GM06990 (cell line): ENCODE measurements at places on chromosomes 4 and X.

DNA sequence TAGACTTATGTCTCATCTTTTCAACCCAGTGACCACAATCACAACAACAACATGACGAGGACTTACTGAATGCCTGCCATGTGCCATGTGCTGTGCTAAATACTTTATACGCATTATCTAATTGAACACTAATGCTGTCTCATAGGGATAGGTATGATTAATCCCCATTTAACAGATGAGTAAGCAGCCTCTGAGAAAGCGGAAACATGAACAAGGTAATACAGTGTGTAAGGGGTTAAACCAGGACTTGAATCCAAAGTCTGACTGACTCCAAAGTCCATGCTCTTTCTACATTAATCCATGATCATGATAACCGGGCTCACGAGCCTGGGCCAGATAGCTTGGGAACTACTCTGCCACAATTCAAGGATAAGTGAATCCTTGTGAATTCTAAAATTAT lies 105.3 kb upstream of the MBNL3 start:
- no peak for DNase-seq

- no peak for DNase-seq
Measured at GRCh38 chr4:38614231-38614630, 49.8 kb upstream of the KLF3 start.

DNA sequence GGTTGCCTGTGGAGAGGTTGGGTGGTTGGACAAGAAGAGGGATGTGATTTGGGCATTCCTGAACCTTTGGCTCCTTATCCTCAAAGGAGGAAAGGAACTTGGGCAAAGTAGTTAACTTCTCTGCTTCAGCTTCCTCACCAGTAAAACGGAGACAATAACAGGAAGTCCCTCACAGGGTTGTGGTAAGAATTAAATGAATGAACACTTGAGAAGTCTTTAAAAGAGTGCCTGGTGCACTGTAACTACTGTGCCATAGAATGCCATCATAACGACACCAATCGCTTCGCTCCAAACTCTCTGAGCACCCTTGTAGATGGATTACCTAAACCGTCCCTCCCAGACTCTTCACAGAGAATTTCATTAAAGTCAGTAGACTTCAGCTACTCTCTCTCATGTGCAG lies 10.5 kb downstream of the ZCCHC18 start:
- no peak for DNase-seq

GRCh38 chrX:24494647-24495075 lies 29.6 kb downstream of the PDK3 start:
- DNase-seq = no peak

DNA sequence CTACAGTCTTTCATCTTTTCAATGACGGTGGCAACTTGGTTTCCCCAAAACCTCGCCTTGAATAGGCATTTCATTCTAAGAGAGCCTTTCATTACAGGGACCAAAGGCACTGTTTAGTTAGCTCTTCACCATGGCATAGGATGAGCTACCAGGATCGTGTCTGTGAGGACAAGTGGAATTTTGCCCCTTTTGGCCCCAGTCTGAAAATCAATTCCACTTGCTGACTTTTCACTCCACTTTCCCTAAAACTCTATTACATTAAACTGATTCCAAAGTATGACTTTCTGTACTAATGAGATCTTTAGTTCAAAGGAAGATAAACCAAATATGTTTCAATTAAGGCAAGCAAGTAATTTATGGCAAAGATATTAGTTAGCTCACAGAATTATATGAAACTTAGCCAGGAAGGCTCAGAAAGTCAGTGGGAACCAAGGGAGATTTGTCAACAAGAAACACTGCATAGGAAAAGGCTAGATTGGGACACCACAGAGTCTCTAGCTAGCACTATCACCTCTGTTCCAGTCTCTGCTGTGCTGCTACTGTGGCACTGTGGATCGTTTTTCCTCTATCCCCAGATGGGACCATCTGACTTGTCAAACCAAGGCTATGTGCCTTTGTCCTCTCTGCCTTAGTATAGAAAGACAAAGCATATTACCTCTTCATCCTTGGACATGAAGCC lies 145.6 kb downstream of the SLC7A11 start:
- no peak for DNase-seq

- no peak for DNase-seq
Measured at GRCh38 chr4:8468746-8469535, 28.4 kb downstream of the TRMT44 start.

DNA sequence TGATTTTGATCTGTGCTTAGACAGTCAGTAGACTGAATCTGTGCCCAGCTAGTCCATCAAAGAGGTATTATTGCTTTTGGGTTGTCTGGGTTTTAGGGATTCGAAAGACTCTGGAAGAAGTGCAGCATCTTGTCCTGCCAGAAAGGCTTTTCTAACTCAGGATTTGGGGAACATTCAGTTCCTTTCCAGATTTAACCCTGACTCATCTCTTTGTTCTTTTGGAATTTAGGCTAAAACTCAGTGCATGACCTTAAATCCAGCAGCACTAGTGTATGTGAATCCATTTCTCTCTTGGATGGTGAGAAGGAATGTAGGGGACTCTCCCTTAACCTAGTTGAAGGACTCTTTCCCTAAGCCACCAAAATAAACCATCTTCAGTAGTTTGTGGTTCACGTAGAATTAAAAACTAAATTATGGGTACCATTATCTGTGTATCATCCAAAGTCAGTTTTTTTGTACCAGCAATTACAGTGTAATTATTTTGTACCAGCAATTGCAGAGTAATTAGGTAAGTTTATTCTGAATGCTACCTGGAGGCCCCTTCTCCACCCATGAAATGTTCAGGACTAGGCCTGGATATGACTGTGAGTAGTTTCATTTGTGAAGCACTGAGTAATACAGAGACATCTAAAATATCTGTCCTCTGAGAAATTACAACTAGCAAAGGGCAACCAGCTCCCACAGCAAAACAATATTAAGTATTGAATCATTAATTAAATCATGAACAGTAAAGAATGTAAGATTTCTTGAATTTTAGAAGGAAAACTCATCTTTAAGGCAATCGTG lies 384.0 kb downstream of the TMA16 start:
- no peak for DNase-seq

DNA sequence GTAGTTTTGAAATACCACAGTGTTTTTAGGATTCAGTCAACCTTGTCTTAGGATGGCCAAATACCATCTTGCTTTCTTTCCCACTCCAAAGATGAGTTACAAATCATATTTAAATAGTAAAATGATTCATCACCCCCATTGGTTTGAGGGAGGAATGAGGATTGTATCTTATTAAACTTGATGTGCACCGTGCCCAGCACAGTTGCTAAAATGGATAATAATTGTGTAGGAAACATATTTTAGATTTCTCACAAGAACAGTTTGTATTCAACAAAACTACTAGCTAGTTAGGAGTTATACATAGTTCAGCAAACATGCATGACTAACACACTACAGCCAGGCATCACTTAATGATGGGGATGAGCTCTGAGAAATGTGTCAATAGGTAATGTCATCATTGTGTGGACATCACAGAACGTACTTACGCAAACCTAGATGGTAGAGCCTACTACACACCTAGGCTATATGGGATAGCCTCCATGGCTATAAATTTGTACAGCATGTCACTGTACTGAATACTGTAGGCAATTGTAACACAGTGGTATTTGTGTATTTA lies 245.4 kb downstream of the FBXW7 start:
- no peak for DNase-seq

- DNase-seq = no peak
Measured at GRCh38 chr4:21688596-21689265, 259.8 kb downstream of the KCNIP4 start.

DNA sequence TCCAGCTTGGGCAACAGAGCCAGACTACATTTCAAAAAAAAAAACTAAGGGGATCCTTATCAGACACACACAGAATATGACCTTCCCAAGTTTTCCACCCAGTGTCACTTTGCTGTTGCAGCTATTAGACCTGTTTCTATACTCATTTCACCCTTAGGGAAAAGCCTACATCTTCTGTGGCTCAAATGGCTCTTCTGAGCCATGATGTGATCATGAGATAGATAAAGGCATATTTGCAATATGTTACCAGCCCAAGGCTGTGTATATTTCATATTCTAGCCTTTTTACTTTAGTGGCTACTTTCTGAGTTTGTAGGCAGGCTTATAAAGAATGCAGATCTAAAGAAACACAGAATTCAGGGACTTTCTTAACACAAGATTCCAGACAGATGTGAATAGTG lies 19.3 kb downstream of the RS1 start:
- no peak for DNase-seq

GRCh38 chrX:102593367-102593766 lies 5.9 kb upstream of the ARMCX5 start:
- DNase-seq = no peak

DNA sequence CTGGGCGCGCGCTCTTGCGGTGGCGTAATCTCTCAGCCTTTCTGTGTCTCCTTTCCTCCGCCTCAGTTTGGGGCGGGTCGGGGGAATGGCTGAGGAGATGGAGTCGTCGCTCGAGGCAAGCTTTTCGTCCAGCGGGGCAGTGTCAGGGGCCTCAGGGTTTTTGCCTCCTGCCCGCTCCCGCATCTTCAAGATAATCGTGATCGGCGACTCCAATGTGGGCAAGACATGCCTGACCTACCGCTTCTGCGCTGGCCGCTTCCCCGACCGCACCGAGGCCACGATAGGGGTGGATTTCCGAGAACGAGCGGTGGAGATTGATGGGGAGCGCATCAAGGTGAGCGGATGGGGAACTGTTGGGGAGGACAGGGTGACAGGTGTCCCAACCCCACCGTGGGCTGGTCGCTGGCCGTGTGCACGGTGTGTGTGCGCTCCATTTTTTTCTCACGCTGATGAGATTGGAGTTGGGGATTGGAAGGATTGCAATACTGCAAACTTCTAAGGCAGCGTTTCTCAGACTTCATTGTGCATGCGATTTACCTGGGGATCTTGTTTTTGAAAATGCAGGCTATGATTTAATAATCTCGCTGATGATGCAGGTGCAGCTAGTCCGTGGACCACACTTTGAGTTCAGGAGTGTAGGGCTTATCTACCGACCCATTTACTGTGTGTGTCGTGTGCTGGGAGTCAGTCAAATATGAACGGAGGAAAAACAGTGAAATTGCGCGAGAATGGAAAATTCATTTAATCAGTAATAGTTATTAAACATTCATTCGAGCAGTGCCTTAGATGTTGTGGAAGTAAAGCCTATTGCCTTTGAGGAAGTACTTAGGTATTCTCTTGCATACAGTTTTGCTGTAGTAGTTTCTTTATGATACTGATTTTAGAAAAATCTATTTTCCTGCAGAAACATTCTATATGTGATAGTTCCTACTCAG lies at the start of gene RAB33B:
RAB33B (plus strand) TSS at position 11 of the 935 bp plus-strand sequence; CDS start at position 86, 75 bp downstream.
- DNase-seq = no peak

DNA sequence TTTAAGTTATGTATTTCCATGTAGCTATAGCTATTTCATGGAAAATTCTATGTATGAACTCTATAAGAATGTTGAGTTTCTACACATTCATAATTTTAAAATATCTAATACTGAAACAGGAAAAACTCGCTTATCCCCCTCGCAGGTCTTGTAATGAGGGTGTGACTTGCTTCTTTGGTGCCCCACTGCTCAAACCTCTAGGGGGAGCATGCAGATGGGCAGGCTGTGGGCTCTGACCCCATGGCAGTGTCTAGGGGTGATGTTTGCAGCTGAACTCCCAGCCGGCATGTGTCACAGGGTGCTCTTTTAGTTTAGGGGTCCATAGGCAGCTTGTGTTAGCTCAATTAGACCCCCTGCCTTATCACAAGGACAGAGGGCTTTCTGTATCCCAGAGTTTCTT lies 1825.7 kb upstream of the ADGRL3 start:
- no peak for DNase-seq

GRCh38 chr4:5635826-5636195 lies 72.5 kb downstream of the EVC2 start:
- no peak for DNase-seq

GRCh38 chr4:21946858-21947257 lies 1.7 kb downstream of the KCNIP4 start:
- no peak for DNase-seq

DNA sequence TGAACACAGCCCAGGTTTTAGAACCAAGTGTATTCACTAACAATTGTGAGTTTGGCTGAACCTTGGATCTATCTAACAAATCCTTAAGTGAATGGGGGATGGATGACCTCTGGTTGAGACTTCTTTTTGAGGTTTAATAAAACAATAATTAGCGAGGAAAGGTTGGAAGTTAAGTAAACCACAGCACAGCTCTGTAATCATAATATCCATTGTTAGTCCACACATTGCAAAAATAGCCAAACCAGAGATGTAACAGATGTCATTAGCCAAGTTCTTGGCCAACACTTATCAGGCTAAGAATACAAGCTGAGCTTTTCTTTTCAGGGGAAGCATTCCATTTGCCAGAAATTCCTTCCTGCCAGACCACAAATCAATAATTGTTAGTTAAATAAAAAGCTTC lies 59.1 kb downstream of the FREM3 start:
- DNase-seq = no peak

DNA sequence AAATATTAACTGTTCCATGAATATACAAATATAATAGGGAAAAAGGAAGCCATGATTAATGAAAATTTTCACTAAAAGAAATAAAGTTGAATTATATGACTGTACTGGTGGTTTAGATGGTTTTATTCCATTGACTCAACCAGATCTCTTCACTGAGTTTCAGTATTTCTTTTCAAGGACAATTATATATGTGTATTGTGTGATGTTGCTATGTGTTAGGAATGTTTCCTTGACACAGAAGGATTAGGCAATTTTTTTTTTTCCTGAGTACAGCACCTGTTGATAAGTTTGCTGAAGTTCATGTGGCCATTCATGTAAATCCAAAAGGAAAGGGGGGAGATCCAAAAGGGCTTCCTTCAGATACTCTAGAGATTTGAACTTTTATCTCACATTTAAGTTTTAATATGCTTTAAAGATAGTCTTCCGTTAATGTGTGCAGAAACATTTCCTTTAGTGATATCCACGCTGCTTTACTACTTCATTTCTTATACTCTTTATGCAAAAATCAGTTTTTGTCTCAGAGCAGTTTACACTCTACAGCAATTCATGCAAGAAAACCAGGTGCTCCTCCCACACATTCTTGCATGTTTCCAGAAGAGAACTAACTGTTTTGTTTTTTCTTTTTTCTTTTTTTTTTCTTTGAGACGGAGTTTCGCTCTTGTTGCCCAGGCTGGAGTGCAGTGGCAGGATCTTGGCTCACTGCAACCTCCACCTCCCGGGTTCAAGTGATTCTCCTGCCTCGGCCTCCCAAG lies 249.1 kb downstream of the RPA4 start:
- no peak for DNase-seq

- no peak for DNase-seq
Measured at GRCh38 chr4:147709999-147710398, 21.9 kb upstream of the ARHGAP10 start.

DNA sequence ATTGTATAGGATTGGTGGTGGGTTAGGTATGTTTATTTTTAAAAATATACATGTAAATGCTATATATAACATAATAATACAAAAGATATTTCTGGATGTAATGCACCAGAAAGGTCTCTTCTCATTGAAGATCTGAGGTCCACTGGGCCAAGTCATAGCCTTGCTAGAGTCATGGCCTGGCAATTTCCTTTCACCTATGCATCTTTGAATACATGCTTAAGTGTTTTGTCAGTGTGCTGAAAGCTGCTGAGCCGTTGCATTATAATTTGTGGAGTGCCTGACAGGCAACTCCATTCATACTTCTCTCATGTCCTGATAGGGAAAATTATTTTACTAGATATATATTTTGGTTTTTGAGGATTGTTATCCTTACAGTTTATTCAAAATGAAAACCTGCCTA lies 410.2 kb upstream of the CT83 start:
- DNase-seq = no peak

GRCh38 chr4:178480105-178480504 lies 1037.9 kb upstream of the AGA start:
- DNase-seq = no peak

- DNase-seq = no peak
Measured at GRCh38 chr4:24382381-24382780, 202.0 kb downstream of the DHX15 start.

GRCh38 chr4:8862800-8863685 lies 8.6 kb downstream of the HMX1 start:
- no peak for DNase-seq
